GM23248 (cell line): ENCODE measurements at places on chromosomes 5 and 9.

DNA sequence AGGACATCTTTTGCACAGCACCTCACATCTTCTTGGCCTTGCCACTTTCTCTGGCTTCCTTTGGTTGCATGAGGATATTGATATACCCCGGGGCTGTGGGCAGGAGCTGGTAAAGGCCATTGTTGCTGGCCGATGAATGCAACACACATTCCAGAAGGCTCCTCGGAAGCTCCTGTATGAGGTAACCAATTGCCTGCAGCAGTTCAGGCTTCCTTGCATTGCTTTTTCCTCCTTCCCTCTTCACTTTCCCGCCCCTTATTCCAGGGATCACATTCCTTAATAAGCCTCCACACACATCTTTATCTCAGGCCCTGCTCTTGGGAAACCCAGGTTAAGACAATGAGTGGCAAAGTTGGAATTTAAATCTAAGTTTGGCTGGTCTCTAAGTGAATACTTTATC, 505.4 kb upstream of the CLINT1 start:
- no peaks in the 10 kb centered on the region for H3K4me1 ChIP-seq
- H3K27me3 ChIP-seq, result no peaks in the 10 kb centered on the region
- no peak for DNase-seq
- H3K36me3 ChIP-seq, result no peaks in the 10 kb centered on the region

DNA sequence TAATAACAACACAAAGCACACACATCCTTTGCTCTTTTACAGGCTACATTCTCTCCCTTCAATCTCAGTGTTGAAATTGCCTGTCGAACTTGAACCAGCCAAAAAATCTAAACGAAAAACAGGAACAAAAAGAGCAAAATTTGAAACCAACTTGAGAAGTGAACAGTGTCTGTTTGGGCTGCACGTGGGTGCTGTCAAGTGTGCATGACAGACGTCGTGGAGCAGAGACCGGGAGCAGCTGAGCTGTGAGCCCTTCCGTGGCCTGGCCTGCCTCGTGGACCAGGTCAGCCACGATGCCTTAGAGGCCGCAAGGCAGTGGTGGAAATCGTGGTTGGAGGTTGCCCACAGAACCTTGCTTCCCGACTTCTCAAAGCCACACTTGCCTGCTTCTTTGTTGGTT, 34.8 kb upstream of the DENND1A start:
- H3K4me3 ChIP-seq, result no peak overlapping the region
- peaks cover 51% of the 10 kb centered on the region for H3K27me3 ChIP-seq
- no peaks in the 10 kb centered on the region for H3K36me3 ChIP-seq
- no peak overlapping the region for H3K27ac ChIP-seq

DNA sequence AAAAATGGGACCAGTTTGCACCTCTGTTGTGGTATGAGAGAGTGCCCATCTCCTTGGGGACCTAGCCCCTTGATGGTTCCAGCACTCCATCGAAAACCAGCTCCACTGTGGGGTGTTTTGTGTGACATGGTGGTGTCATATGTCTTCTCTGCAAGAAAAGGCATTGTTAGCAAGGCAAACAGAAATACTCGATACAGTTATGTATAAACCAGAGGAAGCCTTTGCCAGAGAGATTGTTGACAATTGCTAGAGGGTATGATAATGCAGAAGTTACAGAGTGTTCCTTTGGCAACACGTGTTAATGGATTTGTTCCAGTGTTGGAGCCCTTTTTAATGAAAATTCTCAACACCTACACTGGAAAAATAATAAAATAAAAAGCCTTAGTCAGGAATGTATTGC, 270.4 kb upstream of the DMRT1 start:
- no peak overlapping the region for H3K4me3 ChIP-seq
- no peaks in the 10 kb centered on the region for H3K36me3 ChIP-seq

GRCh38 chr5:50665091-50665490, 1.3 kb upstream of the PARP8 start:
- DNase-seq, result no peak
- H3K4me1 ChIP-seq, result 0 out of 2 replicates have a peak, but pooled peaks cover 4% of the 10 kb centered on the region
- no peak overlapping the region for H3K27ac ChIP-seq
- no peaks in the 10 kb centered on the region for H3K36me3 ChIP-seq
- no peaks in the 10 kb centered on the region for H3K27me3 ChIP-seq

DNA sequence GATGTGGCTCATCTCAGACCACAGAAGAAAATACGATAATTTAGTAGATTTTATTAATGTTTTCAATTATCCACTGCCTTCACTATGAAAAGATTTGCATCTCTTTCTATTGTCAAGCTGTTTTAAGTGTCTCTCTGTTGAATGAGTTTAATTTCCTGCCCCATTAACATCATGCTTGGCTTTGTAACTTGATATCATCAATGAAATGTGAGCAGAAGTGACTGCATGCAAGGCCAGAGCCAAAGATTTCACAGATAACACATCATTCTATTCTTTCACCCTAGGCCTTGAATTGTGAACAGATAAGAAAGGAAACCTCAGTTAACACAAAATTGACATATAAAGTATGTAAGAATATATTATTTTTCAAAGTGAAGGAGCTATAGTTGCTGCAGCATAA, 986.4 kb upstream of the CDH18 start:
- no peak for DNase-seq
- H3K36me3 ChIP-seq, result no peaks in the 10 kb centered on the region
- no peaks in the 10 kb centered on the region for H3K4me1 ChIP-seq
- no peaks in the 10 kb centered on the region for H3K27me3 ChIP-seq

- H3K27ac ChIP-seq, result peak overlapping the region; percentile 81
- peak; percentile 99 for DNase-seq
- peak overlapping the region; percentile 71 for H3K4me3 ChIP-seq
- H3K27me3 ChIP-seq, result no peaks in the 10 kb centered on the region
Observed at GRCh38 chr5:132674671-132675506, 1.1 kb downstream of the IL4 start.

- no peak for DNase-seq
- no peaks in the 10 kb centered on the region for H3K4me1 ChIP-seq
- H3K27ac ChIP-seq, result no peak overlapping the region
- no peaks in the 10 kb centered on the region for H3K36me3 ChIP-seq
Observed at GRCh38 chr9:134271338-134272301, 54.6 kb upstream of the RXRA start.
